ENCODE measurements at places on chromosomes 1 and 21.

- peak; percentile 23 for DNase-seq
These were observed 213.1 kb downstream of the HHAT start for GRCh38 chr1:210541680-210542358.

DNA sequence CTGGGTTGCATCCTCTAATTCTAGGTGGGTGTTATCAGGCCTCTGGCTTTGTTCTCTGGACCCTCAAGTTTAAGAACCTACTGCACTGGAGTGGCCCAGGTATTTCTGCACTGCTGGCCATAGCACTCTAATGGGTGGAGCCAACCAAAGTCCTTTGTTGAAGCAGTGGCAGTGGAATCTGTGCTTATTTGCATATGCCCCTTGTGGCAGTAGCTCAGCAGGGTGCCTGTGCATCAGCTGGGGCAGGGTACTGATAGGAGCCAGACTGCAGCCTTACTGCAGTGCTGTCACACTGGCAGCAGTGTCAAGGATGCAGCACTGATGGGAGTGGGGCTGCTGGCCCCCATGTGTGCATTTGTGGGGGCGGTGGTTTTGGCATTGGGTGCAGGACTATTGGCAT is 660.6 kb downstream of the LRRIQ3 start:
- peak; percentile 8 for DNase-seq

DNA sequence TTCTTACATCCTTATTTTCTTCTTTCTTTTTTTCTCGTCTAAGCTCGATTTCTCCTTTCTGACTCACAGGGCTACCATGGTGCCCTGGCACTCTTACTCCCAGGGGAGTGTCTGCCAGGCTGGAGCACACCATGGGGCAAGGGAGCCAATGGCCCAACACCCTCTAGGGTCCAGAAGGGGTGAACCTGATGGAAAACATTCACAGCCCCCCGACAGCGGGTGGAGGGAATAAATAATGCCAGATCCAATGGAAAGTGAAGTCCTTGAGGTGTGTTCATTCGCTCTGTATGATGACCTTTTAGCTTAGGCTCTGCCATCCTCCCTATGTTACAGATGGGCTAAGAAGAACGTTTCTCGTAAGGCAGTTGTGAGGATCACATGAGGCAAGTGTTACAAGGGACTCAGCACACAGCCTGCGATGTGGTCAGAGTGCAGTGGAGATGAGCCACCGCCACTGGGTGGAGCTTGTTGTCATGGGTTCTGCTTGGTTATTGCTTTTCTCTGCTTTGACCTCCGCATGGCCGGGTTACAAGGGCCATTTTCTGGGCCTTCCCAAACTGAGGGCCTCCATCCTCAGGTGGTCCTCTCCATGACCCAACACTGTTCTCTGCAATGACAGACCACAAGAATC is 3.5 kb upstream of the FCMR start:
- peak; percentile 29 for DNase-seq

- no peak for DNase-seq
These were observed 17.3 kb downstream of the DDR2 start for GRCh38 chr1:162649583-162649982.

DNA sequence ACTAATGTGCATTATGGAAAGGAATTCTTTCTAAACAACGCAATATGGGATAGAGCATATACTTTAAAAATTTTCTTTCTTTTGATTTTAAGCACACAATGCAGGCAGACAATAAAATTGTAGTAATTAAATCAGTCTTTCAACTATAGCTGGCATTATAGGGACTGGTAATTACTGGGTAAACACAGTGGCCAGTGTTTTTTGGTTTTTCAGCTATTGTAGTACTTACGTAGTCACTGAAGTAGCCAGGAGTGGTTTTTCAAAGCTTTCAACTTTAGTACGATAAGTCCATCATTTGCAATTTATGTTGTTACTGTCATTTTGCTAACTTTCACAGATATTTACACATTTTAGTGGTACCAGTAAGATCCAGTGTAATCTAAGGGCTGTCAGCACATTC is 50.6 kb downstream of the RAB3GAP2 start:
- no peak for DNase-seq

- no peak for DNase-seq
These were observed 31.0 kb downstream of the CD53 start for GRCh38 chr1:110903853-110904500.

GRCh38 chr1:107480548-107481415 is 339.9 kb downstream of the NTNG1 start:
- DNase-seq = no peak

GRCh38 chr1:232590744-232591082 is 39.2 kb downstream of the SIPA1L2 start:
- DNase-seq = no peak

DNA sequence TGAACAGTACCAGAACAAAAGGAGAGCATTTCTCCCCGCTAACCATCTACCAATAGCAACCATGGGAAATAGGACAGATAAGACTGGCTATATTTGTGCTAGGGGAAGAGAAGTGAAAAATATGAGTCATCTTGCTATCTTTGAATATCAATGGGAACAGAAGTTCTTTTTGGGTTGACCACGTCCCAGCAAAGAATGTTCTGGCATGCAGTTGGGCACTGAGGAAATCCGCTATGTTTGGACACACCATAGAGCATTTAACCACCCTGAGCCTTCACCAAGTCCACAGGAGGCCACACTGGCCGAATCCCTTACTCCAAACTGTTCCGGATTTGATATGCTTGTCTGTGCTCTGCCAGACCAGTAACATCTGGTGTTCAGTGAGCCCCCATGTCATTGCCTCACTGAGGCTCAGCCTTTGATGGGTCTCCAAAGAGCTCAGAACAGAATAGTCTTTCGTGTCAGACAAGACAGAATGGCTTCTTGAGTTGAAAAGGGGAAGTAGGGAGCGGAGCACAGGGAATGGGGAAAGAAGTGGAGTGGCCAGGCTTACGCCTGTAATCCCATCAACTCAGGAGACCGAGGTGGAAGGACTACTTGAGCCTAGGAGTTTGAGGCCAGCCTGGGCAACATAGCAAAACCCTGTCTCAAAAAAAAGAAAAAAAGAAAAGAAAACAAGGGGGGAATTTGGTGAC is 81.4 kb downstream of the SMYD2 start:
- DNase-seq = no peak

DNA sequence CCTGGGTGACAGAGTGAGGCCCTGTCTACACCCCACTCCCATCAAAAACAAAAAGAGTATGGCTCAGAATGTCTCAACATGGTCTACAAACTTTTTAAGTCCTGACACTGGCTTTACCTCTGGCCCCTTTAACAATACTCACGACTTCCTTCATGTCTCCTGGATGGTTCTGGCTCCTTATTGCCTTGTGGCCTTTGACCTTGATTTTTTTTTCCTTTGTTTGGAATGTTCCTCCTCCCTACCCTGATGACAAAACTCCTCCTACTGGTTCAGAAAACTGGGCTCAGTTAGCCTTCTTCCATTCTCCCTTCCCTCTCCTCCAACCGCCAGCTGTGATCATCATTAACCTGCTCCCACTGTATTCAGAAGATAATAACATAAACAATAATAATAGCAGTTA is 4.6 kb upstream of the SOAT1 start:
- no peak for DNase-seq

GRCh38 chr1:51705035-51705434 is 88.1 kb downstream of the OSBPL9 start:
- DNase-seq = no peak

DNA sequence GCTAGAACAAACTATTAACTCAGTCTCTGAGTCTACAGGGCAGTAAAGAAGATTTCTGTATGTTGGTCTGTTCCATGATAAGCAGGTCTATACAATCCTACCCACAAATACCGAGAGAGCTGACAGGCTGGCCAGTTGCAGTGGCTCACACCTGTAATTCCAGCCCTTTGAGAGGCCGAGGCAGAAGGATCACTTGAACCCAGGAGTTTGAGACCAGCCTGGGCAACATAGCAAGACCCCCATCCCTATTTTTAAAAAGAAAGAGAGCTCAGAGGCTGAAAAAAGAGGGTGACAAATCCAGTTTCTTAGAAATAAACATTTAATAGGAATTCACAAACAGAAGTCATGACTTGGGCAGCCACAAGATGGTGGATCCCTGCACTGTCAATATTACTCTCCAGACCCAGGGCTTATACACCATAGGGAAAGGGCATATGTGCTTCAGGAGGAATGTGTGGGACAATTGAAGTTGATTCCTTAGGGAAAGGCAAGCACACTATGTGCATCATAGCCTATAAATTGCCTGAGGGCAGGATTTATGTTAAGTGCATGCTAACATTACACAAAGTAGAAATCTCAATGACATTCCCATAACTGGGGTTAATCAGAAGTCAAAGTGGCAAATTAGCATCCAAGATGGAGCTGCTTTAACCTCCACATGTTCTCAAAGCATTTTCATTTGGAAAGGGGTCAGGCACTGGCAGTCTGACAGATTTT is 66.8 kb downstream of the SLC16A1 start:
- DNase-seq = no peak

GRCh38 chr1:95035536-95035935 is 37.2 kb downstream of the ALG14 start:
- no peak for DNase-seq

GRCh38 chr1:995665-996633 is 3.9 kb downstream of the HES4 start:
- DNase-seq = peak; percentile 11

DNA sequence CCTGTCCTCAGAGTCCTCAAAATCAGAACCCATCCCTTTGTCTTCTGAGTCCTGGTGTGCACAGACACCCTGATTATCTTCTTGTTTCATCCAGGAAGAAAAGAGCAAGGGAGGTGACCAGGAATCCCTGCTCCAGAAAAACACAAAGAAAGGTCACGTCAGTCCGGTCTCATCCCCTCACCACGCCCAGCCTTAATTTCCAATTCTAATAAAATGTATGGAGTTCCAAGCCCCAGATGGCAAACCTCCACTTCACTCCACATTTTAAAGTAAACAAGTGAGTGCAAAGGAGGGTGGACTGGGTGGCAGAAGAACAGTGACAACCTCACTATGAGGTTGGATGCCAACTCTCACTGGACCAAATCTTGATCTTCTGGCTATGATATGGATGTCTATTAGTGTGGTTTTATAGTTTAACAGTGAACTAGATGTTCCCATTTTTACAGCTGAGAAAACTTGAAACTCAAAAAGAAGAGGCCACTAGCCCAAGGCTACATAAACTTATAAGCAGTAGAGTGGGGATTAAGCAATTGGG is 22.0 kb downstream of the ZNF697 start:
- no peak for DNase-seq

GRCh38 chr21:14084068-14084501 is 126.7 kb downstream of the LIPI start:
- DNase-seq = no peak

DNA sequence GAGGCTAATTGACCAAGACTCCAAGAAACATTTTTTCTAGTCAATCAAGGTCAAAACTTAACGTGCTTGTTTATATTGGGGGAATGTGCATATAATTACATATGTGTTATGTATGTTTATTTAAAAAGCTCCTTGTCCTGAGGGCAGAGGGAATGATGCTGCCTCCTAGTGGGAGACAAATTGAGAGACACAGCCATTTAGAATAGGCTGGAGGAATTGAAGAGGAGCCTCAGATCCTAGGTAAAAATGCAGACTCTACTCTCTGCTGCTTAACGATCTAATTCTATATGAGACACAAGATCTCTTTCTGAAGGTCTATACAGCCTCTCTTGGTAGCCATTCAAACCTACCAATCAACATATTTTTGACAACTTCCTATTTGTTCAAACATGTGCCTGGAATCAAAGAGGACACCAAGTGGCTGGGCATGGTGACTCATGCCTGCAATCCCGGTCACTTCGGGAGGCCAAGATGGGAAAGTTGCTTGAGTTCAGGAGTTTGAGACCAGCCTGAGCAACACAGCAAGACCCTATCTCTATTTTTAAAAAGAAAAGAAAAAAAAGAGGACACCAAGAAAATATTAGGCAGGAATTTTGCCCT is 136.6 kb upstream of the ZNF648 start:
- peak; percentile 30 for DNase-seq

DNA sequence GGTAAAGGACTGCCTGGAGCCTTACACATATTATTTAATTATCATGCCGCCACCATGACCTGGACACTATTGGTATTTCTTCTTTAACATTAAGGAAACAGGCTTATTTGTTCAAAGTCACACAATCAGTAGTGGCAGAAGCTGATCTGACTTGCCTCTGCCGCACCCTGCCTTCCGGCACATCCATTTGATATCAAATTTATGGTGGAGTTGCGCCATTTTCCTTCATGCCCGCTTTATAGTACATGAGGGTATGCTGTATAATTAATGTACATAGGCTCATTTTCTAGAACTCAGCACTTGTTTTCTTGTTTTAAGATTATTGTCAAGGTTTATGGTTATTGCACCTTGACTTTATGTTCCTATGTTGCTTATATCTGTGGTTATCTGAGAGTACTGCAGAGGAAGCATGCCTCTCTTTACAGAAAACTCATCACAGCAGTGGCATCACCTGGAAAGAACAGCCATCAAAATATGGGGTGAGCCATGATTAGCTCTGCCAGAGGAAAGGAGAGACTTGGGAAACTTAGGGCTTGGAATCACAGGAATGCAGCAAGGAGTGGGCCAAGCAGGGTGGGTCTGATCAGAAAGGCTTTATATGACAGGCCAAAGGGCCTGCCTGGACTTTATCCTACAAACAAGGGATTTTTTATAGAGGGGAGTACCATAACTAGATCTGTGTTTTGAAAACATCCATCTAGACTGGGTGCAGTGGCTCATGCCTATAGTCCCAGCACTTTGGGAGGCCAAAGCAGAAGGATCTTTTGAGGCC is 72.2 kb upstream of the GJB5 start:
- DNase-seq = no peak

GRCh38 chr1:55203064-55203463 is 12.1 kb downstream of the USP24 start:
- no peak for DNase-seq

DNA sequence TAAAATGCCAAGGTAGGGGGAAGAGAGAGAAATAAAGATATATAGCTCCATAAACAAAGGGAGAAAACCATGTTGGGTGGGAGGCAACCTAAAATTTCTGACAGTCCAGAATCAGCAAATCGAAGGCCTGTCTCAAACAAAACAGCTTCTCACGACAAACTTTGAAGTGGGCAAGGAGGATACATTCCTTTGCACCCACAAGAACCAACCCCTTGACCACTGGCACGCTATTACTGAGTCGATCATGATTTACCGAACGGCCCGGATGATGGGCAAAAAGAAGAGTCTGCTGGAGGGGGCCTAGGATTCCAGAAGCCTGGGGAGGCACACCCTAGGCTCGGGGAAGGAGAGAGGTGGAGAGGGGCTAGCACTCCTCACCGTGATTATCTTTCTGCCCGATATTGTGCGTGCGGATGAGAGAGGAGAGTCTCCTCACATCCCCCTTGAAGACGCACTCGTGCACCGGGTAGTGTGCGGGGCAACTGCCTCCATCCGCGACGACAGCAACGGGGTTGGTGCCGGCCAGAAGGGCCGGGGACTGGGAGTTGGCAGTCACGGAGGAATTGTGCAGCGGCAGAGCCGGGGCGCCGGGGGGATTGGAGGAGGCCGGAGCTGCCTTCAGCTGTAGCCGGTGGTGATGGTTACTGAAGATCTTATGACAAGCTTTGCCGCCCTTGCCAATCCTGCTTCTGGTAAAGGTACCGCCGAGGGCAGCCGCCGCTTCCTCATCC is 756 bp downstream of the ANKRD13C start:
- no peak for DNase-seq

GRCh38 chr1:230681599-230681998 is 32.3 kb downstream of the AGT start:
- peak; percentile 45 for DNase-seq

- DNase-seq = no peak
These were observed 38.1 kb upstream of the SCYL3 start for GRCh38 chr1:169931795-169932231.

GRCh38 chr1:156691665-156692440 is 13.5 kb downstream of the CRABP2 start:
- DNase-seq = no peak

- no peak for DNase-seq
These were observed 84.4 kb upstream of the ACTRT2 start for GRCh38 chr1:2936559-2937515.

- no peak for DNase-seq
These were observed 56.4 kb downstream of the IVNS1ABP start for GRCh38 chr1:185260611-185261010.
